ENCODE measurements at places on chromosomes 11 and 22.

DNA sequence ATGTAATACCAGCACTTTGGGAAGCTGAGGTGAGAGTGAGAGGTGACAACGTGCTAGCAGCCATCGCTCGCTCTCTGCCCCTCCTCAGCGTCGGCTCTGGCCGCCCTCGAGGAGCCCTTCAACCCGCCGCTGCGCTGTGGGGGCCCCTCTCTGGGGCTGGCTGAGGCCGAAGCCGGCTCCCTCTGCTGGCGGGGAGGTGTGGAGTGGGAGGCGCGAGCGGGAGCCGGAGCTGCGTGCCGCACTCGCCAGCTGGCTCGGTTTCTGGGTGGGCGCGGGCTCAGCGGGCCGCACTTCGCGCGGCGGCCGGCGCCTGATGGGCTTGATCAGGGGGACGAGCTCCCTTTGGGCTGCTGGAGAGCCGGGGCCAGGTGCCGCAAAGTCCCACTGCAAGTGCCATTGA is 98.9 kb upstream of the UBASH3B start:
- H3K27me3 ChIP-seq, result peaks cover 23% of the 10 kb centered on the region
- no peak for DNase-seq
- H3K4me3 ChIP-seq, result no peak overlapping the region

GRCh38 chr11:112281726-112282125 is 21.1 kb upstream of the PLET1 start:
- peaks cover 13% of the 10 kb centered on the region for H3K4me1 ChIP-seq
- no peak for DNase-seq
- H3K4me3 ChIP-seq, result no peak overlapping the region
- peaks cover 23% of the 10 kb centered on the region for H3K27me3 ChIP-seq

- H3K27me3 ChIP-seq, result no peaks in the 10 kb centered on the region
- H3K27ac ChIP-seq, result no peak overlapping the region
- H3K4me1 ChIP-seq, result no peaks in the 10 kb centered on the region
- no peaks in the 10 kb centered on the region for H3K36me3 ChIP-seq
- H3K4me3 ChIP-seq, result no peak overlapping the region
These were observed 24.5 kb upstream of the PDGFB start for GRCh38 chr22:39269095-39269790.

- peaks cover 4% of the 10 kb centered on the region for H3K4me1 ChIP-seq
- peaks cover 32% of the 10 kb centered on the region for H3K36me3 ChIP-seq
- H3K27me3 ChIP-seq, result no peaks in the 10 kb centered on the region
- DNase-seq, result no peak
- no peak overlapping the region for H3K27ac ChIP-seq
These were observed 85.4 kb upstream of the CLNS1A start for GRCh38 chr11:77723024-77723423.

DNA sequence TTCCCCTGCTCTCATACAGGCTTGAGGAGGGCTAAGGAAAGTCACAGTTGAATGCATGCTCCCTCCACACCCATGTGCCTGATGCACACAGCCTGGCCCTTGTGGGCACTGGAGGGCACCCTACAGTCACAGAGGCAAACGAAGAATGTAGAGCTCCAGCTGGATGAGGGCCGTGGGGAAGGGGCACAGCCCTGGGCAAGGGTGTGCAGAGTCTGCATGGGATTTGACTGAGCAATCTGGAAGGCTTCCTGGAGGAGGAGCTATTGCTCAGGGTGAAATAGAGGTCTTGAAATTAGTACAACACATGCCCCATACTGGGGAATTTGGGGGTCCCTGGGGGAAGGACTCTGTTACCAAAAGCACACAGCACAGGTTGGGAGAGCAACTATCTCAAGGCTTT is 64.0 kb downstream of the KCNQ1 start:
- no peak overlapping the region for H3K4me3 ChIP-seq
- peaks cover 18% of the 10 kb centered on the region for H3K27me3 ChIP-seq
- no peaks in the 10 kb centered on the region for H3K36me3 ChIP-seq
- H3K27ac ChIP-seq, result no peak overlapping the region
- DNase-seq, result no peak

GRCh38 chr11:83156996-83157593 is at the start of gene PCF11:
Gene PCF11 (plus strand): TSS chr11:83157131. CDS start chr11:83157440, 309 bp downstream.
- DNase-seq, result no peak
- H3K4me3 ChIP-seq, result peak within 1 kb of the TSS; percentile 98
- peak within 1 kb of the TSS; percentile 98 for H3K27ac ChIP-seq
- H3K27me3 ChIP-seq, result no peaks in the 10 kb centered on the region
- peaks cover 51% of the 10 kb centered on the region for H3K36me3 ChIP-seq

- peaks cover 61% of the 10 kb centered on the region for H3K27me3 ChIP-seq
- peak within 1 kb of the TSS; percentile 73 for H3K27ac ChIP-seq
- H3K4me3 ChIP-seq, result peak within 1 kb of the TSS; percentile 76
These were observed at the start of gene CATSPERZ for GRCh38 chr11:64299847-64300648. Gene CATSPERZ (plus strand): TSS chr11:64300358. CDS start chr11:64300411, 53 bp downstream.

DNA sequence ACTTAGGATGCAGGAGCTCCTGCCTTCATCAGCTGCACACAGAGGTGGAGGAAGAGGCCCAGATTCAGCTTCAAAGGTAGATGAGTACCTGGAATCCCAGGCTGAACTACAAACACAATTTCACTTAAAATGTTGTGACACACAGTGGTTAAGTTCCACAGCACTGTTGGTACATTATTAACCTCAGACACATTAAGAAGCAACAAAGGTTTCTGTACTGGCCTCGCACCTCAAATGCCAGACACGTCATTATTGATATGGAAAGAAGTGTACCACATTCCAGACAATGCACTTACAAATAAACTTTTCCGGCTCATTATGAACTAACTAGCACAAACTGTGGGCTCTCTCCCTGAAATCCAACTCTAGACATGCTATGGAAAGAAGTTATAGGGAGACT is 34.6 kb downstream of the PRDM10 start:
- peaks cover 14% of the 10 kb centered on the region for H3K36me3 ChIP-seq
- DNase-seq, result no peak
- peaks cover 12% of the 10 kb centered on the region for H3K4me1 ChIP-seq
- no peaks in the 10 kb centered on the region for H3K27me3 ChIP-seq
- H3K4me3 ChIP-seq, result no peak overlapping the region

GRCh38 chr11:11291041-11292015 is 61.7 kb downstream of the CSNK2A3 start:
- no peaks in the 10 kb centered on the region for H3K4me1 ChIP-seq
- no peaks in the 10 kb centered on the region for H3K36me3 ChIP-seq
- H3K27ac ChIP-seq, result no peak overlapping the region
- H3K27me3 ChIP-seq, result peaks cover 47% of the 10 kb centered on the region
